ENCODE measurements at places on chromosomes 12 and 14. TPM values are rescaled to one million over a fixed set of nuclear protein-coding genes. Genes with fewer than 3 reads are reported as not detected.

The PEX5 gene
- 22.3 TPM for total RNA-seq

DNA sequence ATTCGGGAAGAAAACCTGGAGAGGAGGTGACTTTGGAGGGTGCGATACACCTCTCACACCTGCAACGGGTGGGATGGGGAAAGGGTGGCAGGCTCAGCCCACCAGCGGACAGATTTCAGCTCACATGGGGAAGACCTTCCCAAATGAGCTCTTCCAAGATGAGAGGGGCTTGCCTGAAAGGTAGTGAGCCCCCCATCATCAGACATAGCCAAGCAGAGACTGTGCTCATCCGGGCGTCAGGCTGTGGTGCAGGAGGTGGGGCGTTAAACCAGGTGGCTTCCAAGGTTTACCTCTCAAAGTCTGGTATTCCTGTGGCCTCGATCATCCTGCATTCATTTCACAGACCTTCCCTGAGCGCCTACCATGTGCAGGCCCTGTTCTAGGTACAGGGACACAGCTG is 105.4 kb upstream of the FKBP4 start:
- no peaks in the 10 kb centered on the region for H3K27me3 ChIP-seq
- DNase-seq, result no peak
- peaks cover 4% of the 10 kb centered on the region for H3K36me3 ChIP-seq
- H3K27ac ChIP-seq, result no peak overlapping the region
- H3K4me1 ChIP-seq, result no peaks in the 10 kb centered on the region
- no peak overlapping the region for H3K4me3 ChIP-seq

- H3K4me3 ChIP-seq, result no peak overlapping the region
- no peak overlapping the region for H3K27ac ChIP-seq
- DNase-seq, result no peak
- H3K36me3 ChIP-seq, result no peaks in the 10 kb centered on the region
These were observed 405.6 kb upstream of the TMEM132C start for GRCh38 chr12:127861406-127861805.

- no peak for DNase-seq
- H3K27ac ChIP-seq, result no peak overlapping the region
- no peak overlapping the region for H3K4me3 ChIP-seq
- no peaks in the 10 kb centered on the region for H3K27me3 ChIP-seq
- peaks cover 15% of the 10 kb centered on the region for H3K4me1 ChIP-seq
These were observed 176.7 kb downstream of the CRADD start for GRCh38 chr12:93853698-93854478.

GRCh38 chr12:117596968-117597367 is 235.5 kb upstream of the NOS1 start:
- no peaks in the 10 kb centered on the region for H3K27me3 ChIP-seq
- no peaks in the 10 kb centered on the region for H3K36me3 ChIP-seq
- H3K4me3 ChIP-seq, result no peak overlapping the region
- no peaks in the 10 kb centered on the region for H3K4me1 ChIP-seq

The RHNO1 gene
- total RNA-seq, result 27.6 TPM

DNA sequence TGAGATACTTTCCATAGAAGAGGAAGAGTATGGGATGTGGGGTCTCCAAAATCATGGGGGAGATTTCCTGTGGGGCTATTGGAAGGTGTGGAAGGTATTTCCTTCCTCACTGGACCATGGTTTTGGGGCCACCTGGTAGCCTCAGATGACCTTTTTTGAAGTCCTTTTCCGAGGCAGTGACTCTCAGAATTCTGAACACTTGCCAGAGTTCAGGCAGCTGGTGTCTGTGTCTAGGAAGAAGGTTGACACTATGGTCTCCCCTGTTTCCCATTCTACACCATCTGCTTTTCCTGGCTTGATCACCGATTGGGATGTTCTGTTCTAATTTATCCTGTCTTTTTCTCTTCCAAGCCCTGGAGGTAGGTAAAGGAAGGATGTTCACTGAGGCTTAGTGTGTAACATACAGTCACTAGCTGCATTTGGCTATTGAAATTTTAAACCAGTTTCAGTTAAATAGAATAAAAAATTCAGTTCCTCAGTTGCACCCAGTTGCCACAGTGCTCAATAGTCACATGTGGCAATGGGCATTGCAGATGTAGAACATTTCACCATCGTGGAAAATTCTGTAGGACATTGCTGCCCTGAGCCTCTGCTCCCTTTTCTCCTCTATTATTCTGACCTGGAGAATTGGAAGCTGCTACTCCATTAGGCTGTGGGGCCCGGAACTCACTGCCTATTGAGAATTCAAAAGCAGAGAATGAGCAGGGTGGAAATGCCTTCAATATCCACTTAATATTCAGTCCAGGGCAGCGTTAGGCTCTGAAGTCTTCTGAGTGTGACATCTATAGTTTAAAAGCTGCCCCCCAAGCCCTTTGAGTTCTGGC is 11.0 kb upstream of the PLEKHG3 start:
- no peaks in the 10 kb centered on the region for H3K4me1 ChIP-seq
- H3K27ac ChIP-seq, result no peak overlapping the region
- H3K4me3 ChIP-seq, result no peak overlapping the region
- no peaks in the 10 kb centered on the region for H3K36me3 ChIP-seq
- H3K27me3 ChIP-seq, result peaks cover 22% of the 10 kb centered on the region

DNA sequence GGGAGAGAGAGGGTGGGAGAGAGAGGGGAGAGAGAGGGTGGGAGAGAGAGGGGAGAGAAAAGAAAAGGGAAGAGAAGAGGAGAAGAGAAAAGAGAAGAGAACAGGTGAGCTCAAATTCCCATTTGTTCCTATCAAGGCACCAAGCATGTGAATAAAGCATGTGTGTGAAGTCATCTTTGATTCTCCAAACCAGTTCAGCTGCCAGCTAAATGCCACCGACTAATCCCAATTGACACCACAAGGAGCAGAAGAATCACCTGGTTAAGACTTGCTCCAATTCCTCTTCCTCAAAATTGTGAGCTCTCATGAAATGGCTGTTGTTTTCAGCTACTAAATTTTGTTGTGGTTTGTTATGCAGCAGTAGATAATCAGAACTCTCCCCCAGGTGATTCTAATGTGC is 188.9 kb downstream of the TMX1 start:
- DNase-seq, result no peak
- no peak overlapping the region for H3K4me3 ChIP-seq
- H3K27me3 ChIP-seq, result no peaks in the 10 kb centered on the region
- H3K36me3 ChIP-seq, result no peaks in the 10 kb centered on the region
- H3K4me1 ChIP-seq, result peaks cover 23% of the 10 kb centered on the region

- no peaks in the 10 kb centered on the region for H3K36me3 ChIP-seq
- no peak for DNase-seq
- no peak overlapping the region for H3K4me3 ChIP-seq
- H3K27me3 ChIP-seq, result no peaks in the 10 kb centered on the region
- no peak overlapping the region for H3K27ac ChIP-seq
These were observed 134.4 kb upstream of the FOXN3 start for GRCh38 chr14:89551432-89551831.

The LPCAT3 gene
- 11.8 TPM for total RNA-seq

DNA sequence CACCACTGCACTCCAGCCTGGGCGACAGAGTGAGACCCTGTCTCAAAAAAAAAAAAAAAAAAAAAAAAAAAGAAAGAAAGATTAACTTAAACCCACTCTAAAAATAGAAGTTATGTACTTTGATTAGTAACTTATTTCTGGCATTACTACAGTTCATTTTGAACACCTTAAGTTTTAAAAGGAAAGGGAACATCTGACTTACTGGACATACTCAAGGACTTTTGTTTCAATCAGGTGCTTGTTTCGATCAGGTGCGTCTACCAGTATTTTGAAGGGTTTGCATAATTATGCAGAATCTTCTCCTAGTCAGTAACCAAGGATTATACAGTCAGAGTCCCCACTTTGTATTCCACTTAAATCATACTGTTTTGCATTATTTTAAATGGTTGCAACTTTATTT is 105.6 kb downstream of the DERA start:
- H3K27me3 ChIP-seq, result no peaks in the 10 kb centered on the region
- no peak overlapping the region for H3K27ac ChIP-seq
- DNase-seq, result no peak
- peaks cover 18% of the 10 kb centered on the region for H3K4me1 ChIP-seq

- H3K27ac ChIP-seq, result no peak overlapping the region
- no peak overlapping the region for H3K4me3 ChIP-seq
- H3K36me3 ChIP-seq, result no peaks in the 10 kb centered on the region
- H3K27me3 ChIP-seq, result no peaks in the 10 kb centered on the region
These were observed 60.9 kb upstream of the BBS10 start for GRCh38 chr12:76409074-76409473.

DNA sequence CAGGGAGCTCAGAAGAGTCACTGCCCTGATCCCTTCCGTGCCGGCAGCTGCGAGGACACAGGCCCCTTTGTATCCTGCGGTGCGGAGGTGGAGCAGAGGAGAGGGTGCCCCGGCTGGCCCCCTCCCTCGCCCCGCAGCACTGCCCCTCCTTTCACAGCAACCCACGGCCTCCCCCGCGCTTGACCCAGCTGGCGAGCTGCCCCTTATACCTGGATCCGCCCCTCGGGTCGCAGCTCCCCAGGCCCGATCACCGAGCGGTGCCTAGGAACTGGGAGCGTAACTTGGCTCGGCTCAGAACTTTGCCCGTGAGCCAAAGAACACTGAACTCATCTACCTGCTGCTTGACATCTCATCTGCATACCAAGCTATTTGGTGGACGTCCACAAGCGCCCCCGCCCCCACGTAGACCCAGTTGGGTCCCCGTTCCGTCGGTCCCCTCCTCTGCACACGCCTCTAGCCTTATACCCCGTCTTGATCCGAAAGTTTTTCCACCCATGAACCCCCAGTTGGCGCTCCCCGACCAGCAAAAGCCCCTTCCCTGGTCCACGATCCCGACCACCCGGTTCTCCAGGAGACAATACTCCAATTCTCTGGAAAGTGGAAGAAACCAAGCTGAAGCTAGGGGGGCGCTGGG is 697 bp upstream of the DNAJC14 start:
- peaks cover 17% of the 10 kb centered on the region for H3K4me1 ChIP-seq
- H3K27me3 ChIP-seq, result no peaks in the 10 kb centered on the region
- peak overlapping the region; percentile 76 for H3K27ac ChIP-seq

Data from GM23248 (cell line).